ENCODE measurements at places on chromosomes 3 and 15. TPM values are rescaled to one million over a fixed set of nuclear protein-coding genes. Genes with fewer than 3 reads are reported as not detected.

ERC2 gene
- not detected for total RNA-seq

SEMA3B gene
- 0.55 TPM for total RNA-seq

GRCh38 chr3:11716573-11717290 lies 73.0 kb upstream of the VGLL4 start:
- DNase-seq = no peak

DNA sequence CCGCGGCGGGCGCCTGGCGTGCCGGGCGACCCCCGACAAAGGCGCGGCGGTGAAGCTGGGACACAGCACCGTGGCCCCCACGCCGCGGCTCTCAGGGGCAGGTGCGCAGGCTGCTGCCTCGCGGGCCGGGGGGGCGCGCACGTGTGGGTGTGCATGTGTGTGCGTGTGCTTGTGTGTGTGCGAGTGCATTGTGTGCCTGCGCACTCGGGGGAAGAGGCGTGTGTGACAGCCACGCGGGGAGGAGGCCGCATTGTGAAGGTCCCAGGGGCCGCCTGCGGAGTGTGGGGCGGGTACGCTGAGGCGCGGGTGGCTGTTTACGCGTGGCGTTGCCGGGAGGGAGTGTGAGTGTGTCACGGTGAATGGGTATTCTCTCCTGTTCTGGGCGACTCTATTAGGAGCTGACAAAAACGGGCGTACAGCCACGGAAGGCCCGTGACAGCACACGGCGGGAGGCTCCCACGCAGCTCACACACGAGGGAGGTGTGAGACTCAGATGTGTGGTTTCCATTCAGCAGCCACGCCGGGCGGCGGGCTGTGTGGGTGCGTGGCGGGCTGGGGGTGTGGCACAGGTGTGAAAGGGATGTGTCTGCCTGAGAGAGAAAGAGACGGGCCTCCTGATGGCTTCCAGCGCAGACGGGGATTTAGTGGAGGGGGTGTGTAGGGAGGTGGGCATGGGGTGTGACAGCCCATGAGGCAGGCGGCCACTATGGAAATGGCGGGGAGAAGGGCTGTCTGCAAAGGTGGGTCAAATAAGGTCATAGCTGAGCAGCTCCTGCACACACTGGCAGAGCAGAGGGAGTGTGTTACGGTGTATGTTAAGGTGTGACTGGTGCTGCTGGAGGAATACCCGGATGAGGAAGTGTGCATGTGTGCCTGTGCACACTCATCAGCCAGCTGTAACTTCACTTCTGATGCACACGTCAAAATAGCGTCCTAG lies 750 bp downstream of the PODXL2 start:
- peak; percentile 57 for DNase-seq

Measured in activated T-cell treated with anti-CD3 and anti-CD28 coated beads, Interleukin-2, amount 50 U/mL, for 4 hours (primary cell).